ENCODE measurements at places on chromosomes 12 and 14.

- DNase-seq = no peak
Observed at GRCh38 chr14:59037086-59037485, 151.4 kb upstream of the DAAM1 start.

DNA sequence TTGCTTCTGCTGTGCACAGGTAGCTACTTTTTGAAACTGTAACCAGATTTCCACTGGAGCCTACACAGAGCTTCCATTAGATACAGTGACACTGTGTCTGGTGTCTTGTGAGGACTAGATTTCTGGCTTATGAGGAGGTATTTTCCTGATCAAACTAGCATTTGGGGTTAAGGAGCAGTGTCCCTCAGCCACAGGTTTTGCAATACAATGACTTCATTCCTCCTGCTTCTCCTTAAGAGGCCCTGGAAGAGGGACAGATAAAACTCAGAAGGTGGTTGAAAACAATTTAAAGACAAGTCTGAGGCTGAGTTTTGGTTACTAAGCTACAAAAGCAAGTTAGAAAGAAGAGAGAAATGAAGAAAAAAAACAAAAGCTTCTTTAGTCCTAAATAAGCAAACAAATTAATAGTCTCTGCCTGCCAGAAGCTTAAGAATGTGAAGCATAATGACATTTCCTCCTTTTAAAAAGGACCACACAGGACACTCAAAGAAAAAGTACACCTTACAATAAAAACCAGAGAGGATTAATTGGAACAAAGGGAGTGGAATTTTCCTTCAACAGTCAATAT is 53.0 kb downstream of the PKP2 start:
- DNase-seq = no peak

GRCh38 chr14:71438684-71439083 is 493.5 kb upstream of the RGS6 start:
- peak; percentile 37 for DNase-seq

- no peak for DNase-seq
Observed at GRCh38 chr14:30876692-30877091, 2.3 kb downstream of the COCH start.

GRCh38 chr12:110316861-110317260 is 35.8 kb downstream of the ATP2A2 start:
- DNase-seq = peak; percentile 71

GRCh38 chr12:117377758-117378157 is 16.3 kb upstream of the NOS1 start:
- peak; percentile 7 for DNase-seq

DNA sequence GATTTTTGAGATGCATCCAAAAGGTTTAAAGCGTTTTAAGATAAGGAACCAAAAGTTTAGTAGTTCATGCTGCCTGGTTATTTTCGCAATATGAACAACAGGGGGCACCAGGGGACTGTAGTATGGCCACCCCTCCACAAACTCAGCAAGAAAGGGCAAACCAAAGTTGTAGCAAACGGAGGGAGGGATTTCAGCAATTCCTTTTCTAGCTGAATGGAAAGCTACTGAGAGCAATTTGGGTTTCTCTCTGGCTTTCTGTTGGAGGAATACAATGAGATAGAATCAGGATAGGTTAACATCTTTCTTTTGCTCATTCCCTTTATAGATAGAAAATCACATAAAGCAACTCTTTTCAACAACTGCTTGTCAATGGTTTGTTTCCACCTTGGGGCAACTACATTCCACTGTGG is 62.5 kb downstream of the DRAM1 start:
- peak; percentile 61 for DNase-seq

- DNase-seq = no peak
Observed at GRCh38 chr12:123278101-123278627, 6.5 kb upstream of the CDK2AP1 start.

DNA sequence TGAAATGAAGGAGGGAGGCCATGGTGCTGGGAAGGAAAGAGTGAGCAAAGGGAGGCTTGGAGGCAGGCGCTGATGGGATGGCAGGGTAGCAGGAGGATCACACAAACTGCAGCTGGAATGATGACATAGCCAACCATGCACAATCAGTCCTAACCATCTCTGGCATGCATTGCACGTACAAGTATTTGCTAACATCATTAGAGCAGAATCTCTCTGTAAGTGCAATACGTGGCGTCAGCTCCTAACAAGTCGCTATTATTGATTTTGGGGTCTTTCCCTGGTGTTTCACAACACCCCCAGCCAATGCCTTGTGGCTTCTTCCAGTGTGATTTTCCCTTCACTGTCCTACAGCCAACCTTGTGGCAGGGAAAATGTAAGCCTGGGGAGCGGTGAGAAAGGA is 18.5 kb downstream of the BDKRB1 start:
- DNase-seq = peak; percentile 74

All from RPMI7951 (cell line).